ENCODE measurements at places on chromosomes 6 and 20. TPM values are rescaled to one million over a fixed set of nuclear protein-coding genes. Genes with fewer than 3 reads are reported as not detected.

DNA sequence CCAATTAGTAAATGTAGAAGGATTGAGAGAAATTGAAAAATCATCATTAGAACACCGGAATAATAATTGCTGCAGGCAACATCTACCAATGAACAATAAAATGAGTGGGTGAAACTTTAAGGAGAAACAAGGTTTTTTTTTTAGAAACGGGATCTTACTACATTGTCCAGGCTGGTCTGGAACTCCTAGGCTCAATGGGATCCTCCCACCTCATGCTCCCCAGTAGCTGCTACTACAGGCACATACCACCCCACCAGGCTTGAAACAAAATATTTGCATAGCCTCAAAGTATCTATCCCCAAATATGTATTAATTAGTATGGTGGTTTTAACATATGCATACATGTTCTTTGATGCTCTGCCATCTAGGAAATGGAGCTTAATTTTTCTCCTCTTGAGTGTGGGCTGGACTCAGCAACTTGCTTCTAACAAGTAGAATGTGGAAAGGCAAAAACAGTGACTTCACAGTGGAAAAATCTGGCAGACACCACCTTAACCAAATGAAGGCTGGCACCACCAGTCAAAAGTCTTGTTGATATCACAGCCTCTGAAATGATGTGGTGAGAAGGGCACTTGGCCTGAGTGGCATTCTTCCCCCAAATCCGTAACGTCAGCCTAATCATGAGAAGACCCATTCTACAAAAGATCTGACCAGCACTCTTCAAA, 12.1 kb downstream of the NRSN2 start:
- no peak for DNase-seq

GRCh38 chr6:452301-453067, 60.9 kb downstream of the IRF4 start:
- no peak for DNase-seq

DNA sequence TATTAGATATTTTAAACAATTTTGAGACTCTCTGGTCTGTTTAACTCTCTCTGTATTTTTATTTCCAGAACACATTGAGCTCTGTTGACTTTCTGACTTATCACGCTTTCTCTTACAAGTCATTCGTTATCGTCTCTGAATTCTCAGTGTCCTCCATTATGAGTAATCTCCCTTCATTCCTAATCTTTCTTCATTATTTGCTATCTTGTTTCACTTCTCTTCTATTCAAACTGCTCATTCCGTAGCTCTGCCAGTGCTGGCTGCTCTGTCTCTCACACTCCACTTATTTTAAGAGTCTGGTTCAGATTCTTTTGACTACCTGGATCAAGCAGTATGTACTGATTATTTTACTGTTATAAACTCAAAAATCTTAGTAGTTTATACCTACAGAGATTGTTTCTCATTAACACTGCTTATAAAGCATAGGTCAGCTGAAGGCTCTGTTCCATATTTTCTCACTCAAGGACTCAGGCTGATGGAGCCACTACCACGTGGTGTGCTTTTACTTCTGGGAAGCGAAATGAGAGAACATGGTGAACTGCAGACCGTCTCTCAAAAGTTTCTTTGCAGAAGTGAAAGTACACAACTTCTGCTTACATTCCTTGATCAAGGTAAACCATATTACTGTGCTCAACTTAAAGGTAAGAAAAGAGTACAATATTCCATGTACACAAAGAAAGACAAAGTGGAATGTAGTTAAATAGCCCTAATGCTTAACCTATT, 485.2 kb downstream of the GRIK2 start:
- no peak for DNase-seq

DNA sequence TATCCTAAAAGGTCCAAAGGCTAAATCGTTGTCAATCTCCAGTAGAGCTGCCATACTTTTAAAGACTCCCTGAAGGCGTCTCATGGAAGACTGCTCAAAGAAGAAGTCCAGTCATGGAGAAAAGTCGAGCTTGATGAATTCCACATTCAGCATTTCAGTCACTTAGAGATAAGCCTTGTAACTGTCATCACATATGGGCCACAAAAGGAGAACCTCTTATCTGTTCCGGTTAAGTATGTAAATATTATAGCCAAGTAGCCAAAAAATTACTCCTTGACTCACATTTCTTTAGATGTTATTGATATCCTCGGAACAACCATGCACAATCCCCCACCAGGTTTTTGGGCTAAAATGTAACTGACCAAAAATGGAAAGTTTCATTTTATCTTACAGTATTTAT, 9.8 kb upstream of the CNKSR3 start:
- DNase-seq: no peak

DNA sequence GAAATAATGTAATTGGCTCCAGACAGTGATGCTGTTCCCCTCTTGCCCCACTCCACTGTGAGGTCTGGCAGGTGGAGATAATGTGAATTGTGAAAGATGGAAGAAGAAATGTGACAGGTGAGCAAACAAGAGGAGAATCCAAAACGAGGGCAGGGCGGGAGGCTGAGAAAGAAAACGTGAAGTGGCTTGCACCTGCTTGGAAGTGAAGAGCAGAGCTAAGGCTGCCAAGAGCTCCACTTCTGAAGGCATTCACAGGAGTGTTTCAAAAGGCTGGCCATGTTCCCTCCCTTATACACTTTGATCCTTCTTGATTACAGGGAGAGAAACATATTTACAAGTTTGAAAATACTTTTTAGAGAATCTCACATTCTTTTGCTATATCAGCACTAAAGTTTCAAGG, 359.4 kb downstream of the EPHA7 start:
- DNase-seq: no peak

GRCh38 chr20:63357921-63358905, 2.9 kb downstream of the CHRNA4 start:
- DNase-seq: no peak

DNA sequence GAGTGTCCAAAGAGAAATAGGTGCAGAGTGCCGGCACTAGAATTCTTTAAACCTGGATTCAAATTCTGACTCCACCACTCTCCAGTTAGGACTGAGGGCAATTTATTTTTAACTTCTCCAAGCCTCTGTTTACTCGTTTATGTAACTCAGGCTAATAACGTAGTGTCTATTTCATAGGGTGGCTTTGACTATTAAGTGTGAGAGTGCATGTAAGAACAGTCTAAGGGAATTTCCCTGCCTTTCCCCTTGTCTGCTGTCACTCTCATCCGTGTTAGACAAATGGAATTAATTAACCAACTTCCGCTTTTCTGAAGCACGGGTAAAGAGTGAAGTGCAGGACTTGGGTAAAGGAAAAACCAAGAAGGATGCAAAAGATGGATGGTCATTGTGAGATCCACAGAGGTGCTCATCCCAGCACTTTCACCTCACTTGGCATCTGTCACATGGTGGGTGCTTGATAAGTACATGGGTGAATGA, 4.1 kb upstream of the ZKSCAN8 start:
- DNase-seq: no peak

GRCh38 chr6:149995235-149995750, 30.0 kb downstream of the RAET1L start:
- DNase-seq: no peak

DNA sequence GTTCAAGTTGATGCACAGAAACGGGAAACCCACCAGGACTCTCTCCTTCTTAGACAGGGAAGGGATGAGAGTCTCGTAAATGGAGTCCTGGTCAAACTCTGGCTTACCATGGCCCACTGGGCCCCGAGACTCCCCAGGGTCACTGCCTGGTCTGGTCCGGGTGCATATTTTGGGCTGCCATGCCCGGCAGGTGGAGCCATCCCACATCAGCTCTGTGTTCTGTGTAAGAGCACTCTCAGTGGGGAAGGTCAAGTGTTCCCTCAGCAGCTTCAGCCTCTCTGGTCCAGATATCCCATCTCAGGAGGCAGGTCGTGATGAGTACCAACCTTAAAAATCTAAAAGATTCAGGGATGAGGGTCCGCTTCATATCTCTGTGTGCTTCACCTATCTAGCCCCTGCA, 138.8 kb downstream of the EDN3 start:
- DNase-seq: no peak

GRCh38 chr6:168737481-168737880, 296.5 kb downstream of the SMOC2 start:
- DNase-seq: no peak

- no peak for DNase-seq
Measured at GRCh38 chr6:29696147-29697125, 15.5 kb upstream of the ZFP57 start.

DNA sequence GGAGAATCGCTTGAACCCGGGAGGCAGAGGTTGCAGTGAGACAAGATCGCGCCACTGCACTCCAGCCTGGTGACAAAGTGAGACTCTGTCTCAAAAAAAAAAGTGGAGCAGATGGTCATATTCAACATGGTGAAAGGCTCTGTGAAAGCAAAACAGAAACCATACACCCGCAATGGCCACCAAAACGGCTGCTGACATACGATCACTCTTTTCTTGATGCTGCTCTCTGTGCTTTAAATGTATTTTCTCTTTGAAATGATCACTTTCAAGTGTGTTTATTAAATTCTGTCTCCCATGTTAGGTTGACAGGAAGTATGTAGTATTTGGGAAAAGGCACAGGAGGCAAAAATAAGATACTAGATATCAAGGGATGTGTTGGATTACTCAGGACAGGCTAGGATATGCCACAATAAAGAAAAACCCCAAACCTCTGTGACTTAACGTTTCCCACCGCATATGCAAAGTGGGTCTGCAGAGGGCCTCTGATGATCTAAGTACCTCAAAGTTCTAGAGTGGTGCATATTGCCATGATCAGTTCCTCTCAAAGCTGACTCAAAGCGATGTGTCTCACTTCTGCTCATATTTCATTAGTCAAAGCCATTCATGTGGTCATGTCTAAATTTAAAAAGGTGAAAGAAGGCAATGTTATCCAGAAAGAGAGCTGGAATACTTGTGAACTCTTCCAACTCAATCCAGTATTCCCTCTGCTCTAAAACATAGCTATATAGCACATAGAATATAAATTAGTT, 155.1 kb upstream of the SOX4 start:
- DNase-seq: no peak

DNA sequence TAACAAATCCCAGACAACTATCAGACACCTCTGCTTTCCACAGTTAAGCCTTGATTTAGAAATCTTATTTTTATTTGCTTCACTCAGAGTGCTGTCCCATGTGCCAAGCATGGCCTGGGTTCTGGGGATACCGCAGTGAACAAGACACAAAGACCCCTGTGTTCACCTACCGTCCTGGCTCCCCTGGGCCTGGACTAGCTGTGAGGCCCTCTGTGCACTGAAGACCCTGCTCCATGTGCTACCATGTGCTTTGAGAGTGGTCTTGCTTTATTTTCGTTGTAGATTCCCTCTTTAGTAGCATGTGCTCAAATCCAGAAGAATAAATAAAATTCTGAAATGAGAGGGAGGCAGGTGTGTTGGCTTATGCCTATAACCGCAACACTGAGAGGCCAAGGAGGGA, 22.5 kb downstream of the SUMO4 start:
- DNase-seq: no peak

Gene TNF
- total RNA-seq: 0.61 TPM

Gene MCHR2
- not detected for total RNA-seq

Gene EYA4
- total RNA-seq: 48.3 TPM

Gene TREM2
- total RNA-seq: 0.73 TPM

Gene RALGAPB
- 18.9 TPM for total RNA-seq

Gene ARID1B
- 61.1 TPM for total RNA-seq

Gene ELOVL2
- total RNA-seq: 0.93 TPM

Gene RAET1G
- total RNA-seq: 1.1 TPM

Gene PRSS35
- 0.50 TPM for total RNA-seq

Gene MATN4
- not detected for total RNA-seq

Gene SIRPB2
- total RNA-seq: 1.1 TPM

Gene GSTA3
- total RNA-seq: not detected
